Activated CD8-positive, alpha-beta T cell treated with anti-CD3 and anti-CD28 coated beads for 36 hours (primary cell): ENCODE measurements at places on chromosomes 12 and 14.

DNA sequence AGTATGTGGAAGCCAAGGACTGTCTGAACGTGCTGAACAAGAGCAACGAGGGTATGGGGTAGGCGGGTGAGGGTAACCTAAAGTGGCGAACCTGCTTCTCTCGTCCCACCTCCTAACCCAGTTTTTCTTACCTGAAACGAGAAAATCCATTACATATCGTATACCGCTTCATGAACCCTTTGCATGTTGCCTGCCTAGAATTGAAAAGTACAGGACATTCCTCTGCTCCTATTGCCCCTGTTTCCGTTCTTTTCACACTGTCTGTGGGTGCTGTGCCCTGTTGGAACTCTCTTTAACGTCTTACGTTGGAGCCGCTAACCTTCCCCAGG is 513 bp downstream of the PFDN5 start:
- DNase-seq = no peak

DNA sequence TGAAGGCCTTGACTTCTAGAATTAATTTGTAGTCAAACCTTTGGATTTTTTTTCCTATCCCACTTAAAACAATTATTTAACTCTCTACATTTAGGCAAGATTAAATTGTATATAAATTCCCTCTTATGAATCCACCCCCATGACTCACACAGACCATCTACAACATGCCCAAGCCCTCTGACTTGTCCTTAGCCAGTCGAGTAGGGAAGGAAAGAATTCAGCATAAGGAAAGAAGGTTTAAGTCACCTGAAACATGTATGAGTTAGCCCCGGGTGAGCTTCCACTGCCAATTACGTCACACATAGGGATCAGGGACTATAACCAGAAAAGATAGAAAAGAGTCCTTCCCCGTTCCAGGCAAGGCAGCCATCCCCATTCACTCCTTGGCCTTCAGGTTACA is 14.9 kb upstream of the RESF1 start:
- no peak for DNase-seq

GRCh38 chr12:122963941-122964265 is 2.4 kb downstream of the ABCB9 start:
- DNase-seq = no peak

- DNase-seq = no peak
These were observed 472.6 kb downstream of the SNAPC1 start for GRCh38 chr14:62234849-62235248.
